IMR-90 (cell line): ENCODE measurements at places on chromosomes 13 and 19. TPM values are rescaled to one million over a fixed set of nuclear protein-coding genes. Genes with fewer than 3 reads are reported as not detected.
A peak's percentile ranks its signal among the peaks of the same experiment; 100 is the strongest.

DNA sequence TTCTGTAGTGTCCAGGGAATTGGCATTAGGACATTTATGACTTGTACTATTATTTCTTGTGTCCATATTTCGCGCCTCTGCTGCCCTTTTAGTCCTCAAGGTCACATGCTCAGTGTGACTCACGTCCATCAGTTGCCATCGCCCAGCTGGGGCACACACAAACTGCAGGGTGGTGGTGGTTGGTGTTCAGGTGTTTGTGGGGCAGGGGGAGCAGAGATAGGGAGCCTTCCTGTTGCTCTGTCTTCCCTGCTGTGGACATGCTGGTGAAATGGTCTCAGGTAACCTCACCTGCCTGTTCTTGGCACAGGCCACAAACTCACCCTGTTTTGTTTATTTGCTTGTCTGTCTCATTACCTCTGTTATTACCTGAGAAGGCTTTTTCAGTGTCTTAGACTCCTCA is 22.4 kb downstream of the PRR12 start:
- peaks cover 16% of the 10 kb centered on the region for H3K4me1 ChIP-seq
- DNase-seq, result no peak
- H3K36me3 ChIP-seq, result peaks cover 46% of the 10 kb centered on the region

GRCh38 chr19:1008268-1009040 is 8.2 kb downstream of the GRIN3B start:
- DNase-seq, result no peak
- no peak overlapping the region for H3K4me3 ChIP-seq
- peaks cover 17% of the 10 kb centered on the region for H3K4me1 ChIP-seq
- H3K36me3 ChIP-seq, result peaks cover 31% of the 10 kb centered on the region

- peaks cover 3% of the 10 kb centered on the region for H3K4me1 ChIP-seq
- DNase-seq, result peak; percentile 86
- no peak overlapping the region for H3K4me3 ChIP-seq
- H3K36me3 ChIP-seq, result no peaks in the 10 kb centered on the region
- no peaks in the 10 kb centered on the region for H3K27me3 ChIP-seq
Measured at GRCh38 chr19:48660852-48661710, 11.7 kb downstream of the NTN5 start.

- peaks cover 1% of the 10 kb centered on the region; the same call in 1 of the 2 replicates for H3K4me1 ChIP-seq
- H3K36me3 ChIP-seq, result peaks cover 2% of the 10 kb centered on the region; the same call in 1 of the 2 replicates
- no peak overlapping the region for H3K4me3 ChIP-seq
- H3K27ac ChIP-seq, result no peak overlapping the region
Measured at GRCh38 chr13:21541980-21542379, 62.0 kb downstream of the MICU2 start.

GRCh38 chr19:48495396-48495795 is 16.2 kb downstream of the LMTK3 start:
- H3K27ac ChIP-seq, result no peak overlapping the region
- DNase-seq, result no peak
- no peaks in the 10 kb centered on the region for H3K4me1 ChIP-seq
- no peak overlapping the region for H3K4me3 ChIP-seq
- H3K27me3 ChIP-seq, result peaks cover 25% of the 10 kb centered on the region

- peaks cover 16% of the 10 kb centered on the region for H3K36me3 ChIP-seq
- peaks cover 27% of the 10 kb centered on the region for H3K4me1 ChIP-seq
- peak; percentile 41 for DNase-seq
- H3K27ac ChIP-seq, result peak overlapping the region; percentile 38; the same call in 1 of the 2 replicates
- no peak overlapping the region for H3K4me3 ChIP-seq
Measured at GRCh38 chr19:10228920-10229319, 2.2 kb downstream of the S1PR2 start.

GRCh38 chr13:110447058-110447511 is 114.4 kb downstream of the RAB20 start:
- peaks cover 73% of the 10 kb centered on the region for H3K36me3 ChIP-seq
- peak; percentile 35 for DNase-seq
- peaks cover 27% of the 10 kb centered on the region for H3K4me1 ChIP-seq
- H3K27ac ChIP-seq, result no peak overlapping the region
- no peak overlapping the region for H3K4me3 ChIP-seq
- no peaks in the 10 kb centered on the region for H3K27me3 ChIP-seq

Gene LENG9
- total RNA-seq, result 0.83 and 1.1 TPM in 2 replicates

Gene OR10H5
- total RNA-seq, result not detected in 2 replicates

Gene FGF14
- under 0.01 TPM in 2 replicates for total RNA-seq

Gene EXOC3L2
- total RNA-seq, result not detected in 2 replicates

Gene ANGPTL8
- total RNA-seq, result not detected in 2 replicates
